Activated T-helper 1 cell treated with Interleukin-2 at 50 U/mL for 16 hours (primary cell): ENCODE measurements at places on chromosomes 2 and 18.

DNA sequence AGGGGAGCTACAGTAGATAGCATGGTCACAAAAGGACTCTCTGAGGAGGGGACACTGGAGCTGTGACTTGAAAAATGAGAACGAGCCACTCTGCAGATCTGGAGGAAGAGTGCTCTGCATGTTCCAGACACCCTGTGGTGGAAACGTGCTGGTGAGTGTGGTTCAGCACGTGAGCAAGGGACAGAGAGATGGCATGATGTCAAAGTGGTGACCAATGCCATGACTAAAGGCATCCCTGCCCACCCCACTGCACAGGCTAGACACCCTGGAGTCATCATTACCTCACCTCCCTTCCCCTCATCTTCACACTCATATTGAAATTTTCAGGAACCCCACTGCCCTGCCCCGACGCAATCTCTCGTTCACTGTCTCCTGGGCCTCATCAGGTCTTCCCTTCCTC is 56.5 kb downstream of the SLC4A5 start:
- no peak for DNase-seq

DNA sequence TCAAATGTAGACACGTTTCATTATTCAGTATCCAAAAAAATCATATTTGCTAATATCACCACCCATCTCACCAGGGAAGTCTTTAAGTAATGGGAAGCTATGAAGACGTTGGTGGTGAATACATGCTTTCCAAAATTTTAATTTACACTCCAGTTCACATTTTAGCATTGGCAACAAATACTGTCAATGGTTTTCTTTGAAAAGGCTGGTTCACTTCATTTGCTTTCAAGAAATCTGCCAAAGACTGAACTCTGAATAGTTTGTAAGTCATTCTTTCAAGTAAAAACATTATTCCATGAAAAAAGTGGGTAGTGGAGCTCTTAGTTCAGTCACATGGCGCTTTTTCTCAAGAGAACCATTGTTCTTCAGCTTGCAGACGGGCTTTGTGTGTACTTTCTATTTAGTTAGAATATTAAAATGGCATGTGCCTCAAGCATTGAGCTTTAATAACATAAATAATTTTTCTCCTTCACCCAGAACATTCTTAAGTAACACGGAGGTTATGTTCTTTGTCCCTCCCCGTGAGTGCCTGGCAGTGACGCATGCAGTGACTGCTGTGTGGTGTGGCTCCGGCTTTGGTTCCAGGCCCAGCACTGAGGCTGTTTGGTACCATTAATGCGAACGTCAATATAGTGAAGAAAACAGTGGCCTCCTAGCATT is 300.0 kb upstream of the HDAC4 start:
- DNase-seq: no peak

DNA sequence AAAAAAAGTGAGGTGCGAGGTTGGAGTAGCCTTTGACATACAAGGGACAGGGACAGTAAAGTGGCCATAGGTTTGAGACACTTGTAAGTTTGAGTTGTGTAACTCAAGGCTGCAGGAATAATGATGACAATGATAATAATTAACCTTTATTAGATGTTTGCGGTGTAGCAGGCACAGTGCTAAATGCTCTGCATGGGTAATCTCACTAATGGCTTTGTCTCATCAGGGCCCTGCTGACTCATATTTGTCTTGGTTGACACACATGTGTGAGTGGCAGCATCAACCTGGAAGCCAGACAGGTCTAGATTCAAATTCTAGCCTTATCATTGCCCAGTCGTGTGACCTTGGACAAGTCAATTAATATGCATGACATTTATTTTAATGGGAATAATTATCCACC is 126.2 kb downstream of the FSHR start:
- DNase-seq: no peak

- no peak for DNase-seq
Measured at GRCh38 chr2:211367293-211367692, 810.9 kb downstream of the CPS1 start.

GRCh38 chr18:8460748-8461147 is 148.5 kb upstream of the RAB12 start:
- no peak for DNase-seq

- no peak for DNase-seq
Measured at GRCh38 chr2:108909275-108909823, 79.7 kb downstream of the EDAR start.

GRCh38 chr2:235149240-235149659 is 197.4 kb downstream of the SH3BP4 start:
- DNase-seq: no peak

GRCh38 chr2:112032224-112032586 is 22.9 kb upstream of the TMEM87B start:
- no peak for DNase-seq

- no peak for DNase-seq
Measured at GRCh38 chr18:60372596-60372995, at the start of gene MC4R. Gene MC4R, minus strand, starts transcription at chr18:60372775. Its CDS starts 426 bp downstream, at chr18:60372349.

GRCh38 chr2:34848691-34849090 is 1249.6 kb upstream of the FAM98A start:
- no peak for DNase-seq

DNA sequence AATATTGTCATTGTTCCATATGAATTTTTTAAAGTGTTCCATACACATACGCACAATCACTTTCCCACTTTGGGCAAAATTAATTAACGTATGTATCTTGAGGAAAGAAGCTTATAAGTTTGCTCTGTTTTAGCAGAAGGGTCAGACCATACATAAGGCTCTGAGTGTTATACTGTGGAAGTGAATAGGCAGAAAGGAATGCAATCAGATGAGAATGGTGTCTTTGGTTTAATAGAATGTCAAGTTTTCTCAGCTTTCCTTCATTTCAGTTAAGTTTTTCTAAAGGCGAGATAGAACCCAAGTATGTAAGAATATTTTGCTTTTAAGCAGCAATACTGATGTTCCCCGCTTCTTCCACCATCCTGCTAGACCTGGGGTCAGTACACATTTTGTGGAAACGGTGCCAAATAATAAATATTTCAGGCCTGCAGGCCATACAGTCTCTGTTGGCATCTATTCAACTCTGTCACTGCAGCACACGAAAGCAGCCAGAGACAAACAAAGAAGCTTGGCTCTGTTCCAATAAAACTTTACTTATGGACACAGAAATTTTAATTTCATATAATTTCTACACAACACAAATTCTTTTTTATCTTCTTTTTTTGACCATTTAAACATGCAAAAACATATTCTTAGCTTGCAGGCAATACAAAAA is 100.6 kb downstream of the UPP2 start:
- DNase-seq: no peak

- no peak for DNase-seq
Measured at GRCh38 chr2:10303694-10304378, 1.1 kb downstream of the HPCAL1 start.

- DNase-seq: no peak
Measured at GRCh38 chr2:199797431-199798403, 53.3 kb downstream of the FTCDNL1 start.

DNA sequence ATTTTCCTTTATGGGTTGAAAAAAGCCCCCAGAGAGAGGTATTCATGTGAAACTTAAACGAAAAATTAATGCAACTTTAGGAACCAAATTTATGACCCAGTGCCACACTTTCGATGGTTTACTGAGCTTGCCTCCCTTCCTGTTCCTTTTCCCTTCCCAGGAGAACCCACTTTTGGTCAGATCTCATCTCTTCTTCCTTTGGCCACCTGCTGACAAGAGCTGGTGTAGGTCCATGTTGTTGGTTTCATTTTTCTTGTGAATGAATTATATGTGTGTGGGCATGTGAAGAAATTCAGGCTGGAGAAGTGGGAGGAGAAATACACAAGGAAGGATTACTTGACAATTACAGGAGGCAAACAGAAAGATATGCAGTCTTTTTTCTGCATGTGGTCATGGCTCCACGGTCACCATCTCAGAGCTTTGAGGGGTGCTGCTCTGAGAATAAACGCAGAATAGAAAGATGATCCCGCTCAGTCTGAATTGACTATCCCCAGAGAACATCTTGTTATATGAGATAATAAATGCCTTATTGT is 111.3 kb upstream of the TCF4 start:
- DNase-seq: no peak

DNA sequence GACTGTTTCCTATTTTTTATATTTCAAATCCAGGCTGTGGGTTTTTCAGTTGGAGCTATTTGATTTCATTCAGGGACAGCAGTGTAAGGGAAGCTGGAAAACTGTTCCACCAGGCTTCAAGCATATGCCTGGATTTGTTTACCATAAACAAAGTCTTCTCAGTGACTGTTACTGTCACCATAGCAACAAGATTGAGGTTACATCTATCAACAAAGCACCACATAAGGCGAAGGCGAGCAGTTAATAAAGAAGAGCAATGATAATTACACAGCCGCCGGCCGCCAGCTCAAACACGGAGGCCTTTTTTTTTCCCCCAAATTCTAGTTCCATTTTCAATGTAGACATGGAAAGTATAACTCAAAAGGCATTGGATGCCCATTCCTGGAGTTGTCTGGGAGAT is 553.7 kb upstream of the SYT4 start:
- no peak for DNase-seq

DNA sequence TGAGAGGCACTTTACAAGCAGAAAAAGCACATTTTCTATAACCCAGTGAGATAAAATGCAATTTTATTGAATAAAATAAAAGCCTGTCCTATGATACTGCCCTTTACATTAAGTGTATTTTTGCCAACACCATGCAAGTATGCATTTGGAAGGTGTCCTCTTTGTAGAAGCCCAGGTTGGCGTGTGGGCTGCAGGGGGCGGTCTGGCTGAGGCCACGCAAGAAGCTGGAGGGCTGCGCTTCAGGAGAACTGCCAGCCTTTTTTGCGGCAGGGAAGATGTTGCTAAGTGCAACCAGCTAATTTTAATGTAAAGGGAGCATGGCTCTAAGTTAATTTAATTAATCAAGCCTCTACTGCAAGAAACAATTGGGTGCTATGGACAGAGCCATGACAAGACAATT is 562.8 kb upstream of the SALL3 start:
- no peak for DNase-seq

GRCh38 chr18:54740136-54740846 is 88.0 kb upstream of the RAB27B start:
- no peak for DNase-seq

DNA sequence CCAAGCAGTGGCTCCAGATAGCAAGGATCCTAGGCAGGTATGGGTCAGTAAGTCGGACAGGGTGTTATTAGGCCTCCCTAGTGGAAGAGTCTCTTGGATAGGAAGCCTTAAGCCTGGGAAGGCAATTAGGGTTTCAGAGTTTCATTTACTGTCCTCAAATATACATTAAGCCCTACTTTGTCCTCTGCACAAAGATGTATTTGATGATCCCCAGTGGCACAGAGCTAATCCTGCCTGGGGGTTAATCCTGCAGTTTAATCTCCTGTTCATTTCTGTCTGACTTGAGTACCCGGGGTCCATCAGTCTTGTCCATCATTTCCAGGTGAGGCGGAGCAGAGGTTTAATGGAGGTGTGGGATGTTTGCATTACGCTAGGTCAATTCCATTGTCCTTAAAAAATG is 62.0 kb downstream of the MTCL1 start:
- DNase-seq: no peak

- no peak for DNase-seq
Measured at GRCh38 chr2:46487667-46488335, 8.4 kb downstream of the TMEM247 start.

GRCh38 chr2:66437691-66438497 is 3.0 kb downstream of the MEIS1 start:
- DNase-seq: no peak

GRCh38 chr18:75533950-75534349 is 106.4 kb upstream of the SMIM21 start:
- DNase-seq: no peak

- no peak for DNase-seq
Measured at GRCh38 chr2:205680903-205681302, 1.4 kb upstream of the NRP2 start.

- no peak for DNase-seq
Measured at GRCh38 chr2:74925361-74925786, 33.1 kb upstream of the POLE4 start.

DNA sequence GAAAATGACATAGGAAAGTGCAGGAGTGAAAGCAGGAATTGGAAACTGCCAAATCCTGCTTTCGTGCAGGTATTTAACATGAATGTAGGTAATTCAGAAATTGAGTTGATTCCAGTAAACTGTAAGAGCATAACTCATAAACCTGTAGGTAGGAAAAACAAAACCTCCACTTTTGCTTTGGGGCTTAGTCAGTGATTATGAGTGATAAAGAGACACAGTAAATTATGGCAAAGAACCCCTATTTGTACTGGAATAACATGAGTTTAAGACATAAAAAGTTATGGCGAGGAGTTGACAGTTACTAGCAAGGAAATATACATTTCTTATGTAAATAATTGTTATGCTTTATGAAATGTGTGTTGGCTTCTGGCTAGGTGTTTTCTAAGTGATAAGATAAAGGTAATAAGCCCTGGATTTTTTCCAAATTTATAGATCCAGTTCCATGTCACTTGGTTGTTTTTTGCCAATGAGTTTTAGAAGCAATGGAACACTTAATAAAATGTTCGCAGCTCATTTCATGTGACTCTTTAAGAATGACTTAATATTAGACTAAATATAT is 17.3 kb downstream of the MAP3K20 start:
- no peak for DNase-seq

DNA sequence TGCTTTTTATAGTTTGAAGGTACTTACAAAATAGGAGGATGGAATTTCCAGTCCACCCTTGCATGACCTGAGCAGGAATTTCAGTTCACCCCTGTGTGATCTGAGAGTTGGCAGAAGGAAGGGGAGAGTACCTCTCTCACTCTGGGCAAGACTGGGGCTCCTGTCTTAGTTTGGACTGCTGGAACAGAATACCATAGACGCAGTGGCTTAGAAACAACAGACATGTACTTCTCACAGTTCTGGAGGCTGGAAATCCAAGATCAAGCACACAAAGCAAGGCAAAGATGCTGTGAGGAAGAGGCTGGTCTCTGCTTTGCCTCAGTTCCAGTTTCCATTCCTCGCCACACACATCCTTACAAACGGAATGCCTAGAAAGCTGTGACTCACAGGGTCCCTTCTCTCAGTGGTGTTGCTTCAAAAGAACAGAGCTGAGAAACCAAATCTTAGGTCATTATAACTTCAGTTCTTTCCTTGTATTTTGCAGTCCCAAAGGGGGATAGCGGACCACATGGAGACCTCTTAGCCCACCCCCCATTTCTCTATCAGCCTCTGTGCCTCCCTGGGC is 108.8 kb upstream of the HAAO start:
- no peak for DNase-seq

DNA sequence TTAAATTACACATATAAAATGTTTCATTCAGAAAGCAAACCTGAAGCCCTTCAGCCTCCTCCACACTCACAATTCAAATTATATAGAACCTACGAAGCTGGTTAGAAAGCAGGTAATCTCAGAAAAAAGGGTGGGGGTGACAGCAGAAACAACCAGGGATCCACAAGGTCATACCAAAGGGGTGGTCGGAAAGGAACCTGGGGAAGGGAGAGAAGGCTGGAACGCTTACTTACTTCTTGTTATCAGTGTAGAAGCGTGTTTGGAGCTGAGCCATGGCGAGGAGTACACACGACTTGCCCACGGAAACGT is 316 bp downstream of the WDR12 start:
- DNase-seq: no peak

- no peak for DNase-seq
Measured at GRCh38 chr2:241356871-241357260, 781 bp downstream of the FARP2 start.
